ENCODE measurements at places on chromosomes 12 and 14.

DNA sequence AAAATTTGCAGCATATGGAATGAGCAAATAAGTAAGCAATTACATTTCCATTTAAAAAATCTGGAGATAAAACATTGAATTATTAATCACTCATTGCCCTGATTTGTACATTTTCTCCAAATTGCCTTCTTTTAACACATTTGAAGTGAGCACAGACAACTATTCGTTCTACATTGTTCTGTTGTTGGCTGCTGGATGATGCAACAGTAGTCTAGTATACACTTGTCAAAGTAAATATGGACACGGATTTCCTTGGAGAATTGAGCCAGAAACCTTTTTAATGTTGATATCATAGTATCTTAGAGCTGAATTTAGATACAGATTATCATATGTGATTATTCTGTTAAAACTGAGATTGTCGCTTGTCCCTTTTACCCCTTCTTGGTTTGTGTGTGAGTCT lies 188.2 kb downstream of the FUT8 start:
- no peak for DNase-seq

GRCh38 chr12:129871991-129872972 lies 31.5 kb downstream of the TMEM132D start:
- DNase-seq = no peak

DNA sequence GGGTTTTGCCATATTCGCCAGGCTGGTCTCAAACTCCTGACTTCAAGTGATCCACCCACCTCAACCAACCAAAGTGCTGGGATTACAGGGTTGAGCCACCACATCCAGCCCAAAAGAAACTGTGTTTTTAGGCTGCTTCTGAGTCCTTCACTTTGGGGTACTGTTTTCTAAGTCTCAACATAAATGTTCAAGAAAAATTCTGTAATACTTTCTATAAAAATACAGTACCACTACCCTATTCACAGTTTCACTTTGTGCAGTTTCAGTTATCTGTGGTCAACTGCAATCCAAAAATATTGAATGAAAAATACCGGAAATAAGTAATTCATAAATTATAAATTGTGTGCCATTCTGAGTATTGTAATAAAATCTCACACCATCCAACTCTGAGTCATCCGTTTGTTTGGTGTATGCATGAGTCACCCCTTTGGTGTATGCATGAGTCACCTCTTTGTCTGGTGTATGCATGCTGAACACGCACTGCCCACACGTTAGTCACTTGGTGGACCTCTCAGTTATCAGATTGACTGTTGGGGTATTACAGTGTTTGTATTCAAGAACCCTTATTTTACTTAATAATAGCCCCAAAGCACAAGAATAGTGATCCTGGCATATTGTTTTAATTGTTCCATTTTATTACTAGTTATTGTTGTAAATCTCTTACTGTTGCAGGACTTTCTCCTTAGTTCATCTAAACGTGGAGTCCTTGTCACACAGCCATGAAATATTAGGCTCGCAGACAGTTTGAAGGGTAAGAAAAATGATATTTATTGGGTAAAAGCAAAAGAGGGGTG lies 190.2 kb downstream of the FSCB start:
- DNase-seq = peak; percentile 46

DNA sequence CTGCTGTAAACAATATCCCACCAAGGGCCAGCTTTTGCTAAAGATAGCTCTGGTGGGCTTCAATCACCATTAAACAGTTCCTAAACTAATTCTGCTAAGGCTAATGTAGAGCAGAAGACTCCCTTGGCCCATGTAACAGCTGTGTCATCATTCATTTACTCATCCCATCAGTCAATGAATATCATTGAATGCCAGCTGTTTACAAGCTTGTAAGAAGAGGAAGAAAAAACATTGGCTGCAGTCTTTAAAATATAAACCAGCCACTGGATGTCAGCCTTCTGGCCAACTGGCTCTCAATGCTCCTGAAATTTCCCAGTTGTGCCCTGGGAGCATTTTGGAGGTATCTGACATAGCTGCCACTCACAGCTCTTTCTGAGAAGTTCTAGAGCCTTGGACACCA lies 18.0 kb upstream of the MAP3K9 start:
- DNase-seq = no peak

GRCh38 chr12:8987685-8988084 lies 1.7 kb upstream of the KLRG1 start:
- no peak for DNase-seq

GRCh38 chr12:25386831-25387731 lies 136.4 kb upstream of the KRAS start:
- DNase-seq = peak; percentile 83

DNA sequence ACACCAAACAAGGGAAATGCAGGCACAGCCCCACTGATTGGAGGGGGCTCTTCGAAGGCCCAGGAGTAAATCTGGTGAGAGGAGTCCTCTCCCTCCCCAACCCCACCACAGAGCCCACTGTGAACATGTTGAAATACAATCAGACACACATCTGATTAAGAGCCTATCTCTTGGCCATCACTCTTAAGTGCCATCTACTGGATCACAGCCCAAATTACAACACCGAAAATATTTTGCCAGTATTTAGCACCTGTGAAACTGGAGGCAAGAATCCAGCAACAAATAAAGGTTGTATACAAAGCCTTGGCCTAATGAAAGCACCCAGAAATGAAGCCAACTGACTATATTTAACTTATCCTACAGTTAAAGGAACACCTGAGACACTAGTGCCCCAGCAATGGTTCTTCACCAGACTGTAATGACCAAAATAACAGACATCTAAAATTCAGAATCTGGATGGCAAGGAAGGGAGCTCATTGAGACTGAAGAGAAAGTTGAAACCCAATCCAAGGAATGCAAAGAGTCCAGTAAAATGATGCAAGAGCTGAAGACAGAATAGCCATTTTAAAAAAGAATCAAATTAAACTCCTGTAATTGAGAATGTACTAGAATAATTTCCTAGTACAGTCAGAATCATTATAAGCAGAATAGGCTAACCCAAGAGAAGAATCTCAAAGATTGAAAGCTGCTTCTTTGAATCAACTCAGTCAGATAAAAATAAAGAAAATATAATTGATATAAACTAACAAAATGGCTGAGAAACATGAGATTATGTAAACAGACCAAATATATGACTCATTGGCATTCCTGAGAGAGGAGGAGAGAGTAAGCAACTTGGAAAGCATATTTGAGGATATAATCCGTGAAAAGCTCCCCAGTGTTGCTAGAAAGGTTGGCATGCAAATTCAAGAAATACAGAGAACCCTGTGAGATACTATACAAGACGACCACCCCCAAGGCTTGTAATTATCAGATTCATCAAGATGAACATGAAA lies 1117.0 kb downstream of the FLRT2 start:
- DNase-seq = no peak

DNA sequence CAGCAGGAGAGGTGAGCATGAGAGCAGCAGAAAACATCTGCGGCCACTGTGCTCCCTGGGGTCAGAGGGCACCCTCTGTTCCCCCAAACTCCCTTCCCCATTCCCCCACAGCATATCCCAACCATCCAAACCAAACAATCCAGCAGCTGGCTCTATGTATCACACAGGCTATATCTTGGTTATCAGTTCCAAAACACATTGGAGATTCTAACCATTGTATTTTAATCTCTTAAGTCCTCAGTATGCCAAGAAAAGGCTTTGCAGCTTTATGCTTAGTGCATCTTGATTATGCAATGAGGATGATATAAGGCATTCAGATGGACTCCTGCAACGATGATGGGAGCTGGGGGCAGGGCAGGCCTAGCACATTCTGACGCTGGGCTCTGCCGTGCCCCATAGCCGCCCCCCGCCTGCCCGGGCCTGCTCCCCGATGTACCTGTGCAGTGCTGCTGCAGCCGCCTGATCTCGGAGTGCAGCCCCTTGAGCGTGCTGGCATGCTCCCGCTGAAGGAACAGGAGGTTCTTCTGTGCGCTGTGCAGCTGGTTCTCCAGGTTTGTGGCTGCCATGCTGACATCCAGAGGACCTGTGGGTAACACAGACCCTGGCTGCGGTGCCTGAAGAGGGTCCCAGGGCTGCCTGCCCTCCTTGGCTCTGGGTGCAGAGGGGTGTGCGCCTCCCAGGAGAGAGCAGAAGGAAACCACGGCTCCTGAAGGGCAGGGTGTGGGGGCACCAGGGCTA lies 29.6 kb downstream of the CCDC92 start:
- DNase-seq = no peak

DNA sequence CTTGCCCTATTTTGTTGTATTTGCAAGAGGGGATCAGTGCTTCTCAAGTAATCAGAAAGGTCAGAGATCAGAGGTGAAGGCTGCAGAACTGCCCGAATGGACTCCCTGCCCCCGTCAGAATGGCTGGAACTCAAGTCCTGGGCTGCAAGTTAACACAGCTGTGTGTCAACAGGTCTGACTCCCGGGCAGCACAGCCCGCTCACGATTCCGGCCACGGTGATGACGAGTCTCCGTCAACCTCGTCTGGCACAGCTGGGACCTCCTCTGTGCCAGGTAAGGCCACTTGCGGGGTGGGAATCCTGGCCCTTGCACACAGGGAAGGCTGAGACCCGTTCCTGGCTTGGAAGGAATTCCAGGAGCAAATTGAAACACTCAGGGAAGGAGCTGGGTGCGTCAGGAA lies 13.4 kb downstream of the DCAF4 start:
- DNase-seq = no peak

DNA sequence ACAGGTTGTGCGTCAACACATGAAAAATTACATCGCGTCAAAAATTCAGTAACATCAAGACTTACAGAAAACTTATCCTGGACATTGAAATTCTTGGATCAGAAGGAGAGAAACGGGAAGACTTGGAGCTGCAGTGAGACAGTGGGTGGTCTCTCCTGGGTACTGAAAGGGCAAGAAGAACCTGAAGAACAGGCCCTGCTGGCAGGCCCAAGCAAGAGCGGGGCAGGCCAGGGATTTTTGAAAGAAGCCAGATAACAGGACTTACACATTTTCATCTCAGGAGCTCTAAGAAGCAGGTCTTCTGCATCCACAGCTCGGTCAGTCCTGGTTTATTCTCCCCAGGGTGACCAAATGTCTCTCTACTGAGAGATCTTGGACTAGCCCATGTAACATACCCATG lies 466.5 kb upstream of the SOX5 start:
- DNase-seq = no peak

GRCh38 chr14:31489691-31490090 lies 1.9 kb upstream of the GPR33 start:
- no peak for DNase-seq

DNA sequence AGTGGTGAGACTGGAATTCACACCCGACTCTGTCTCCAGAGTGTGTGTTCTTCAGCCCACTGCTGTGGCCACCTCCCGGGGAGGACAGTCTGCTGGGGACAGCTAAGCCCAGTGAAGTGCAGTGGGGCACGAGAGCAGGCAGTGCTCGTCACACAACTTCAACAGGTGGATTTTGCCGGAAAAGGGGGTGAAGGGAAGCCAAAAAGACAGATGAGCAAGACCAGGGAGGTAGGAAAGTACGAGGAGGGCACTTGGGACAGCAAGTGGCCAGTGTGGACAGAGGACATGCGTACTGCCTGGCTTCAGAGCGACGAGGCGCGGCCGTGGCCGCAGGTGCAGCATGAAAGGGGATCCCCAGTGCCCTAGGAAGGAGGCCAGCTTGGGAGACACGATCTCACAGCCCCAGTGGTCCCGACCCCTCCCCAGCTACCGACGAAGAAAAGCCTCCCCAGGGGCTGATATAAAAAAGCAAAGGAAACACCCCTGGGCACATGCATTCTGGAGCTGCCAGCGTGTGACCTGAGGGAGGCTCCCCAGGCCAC lies 96.1 kb downstream of the FBXL14 start:
- DNase-seq = no peak

- DNase-seq = no peak
These were observed 314.5 kb upstream of the LMO3 start for GRCh38 chr12:16920451-16920850.
